ENCODE measurements at places on chromosomes 7 and 10. TPM values are rescaled to one million over a fixed set of nuclear protein-coding genes. Genes with fewer than 3 reads are reported as not detected.

DNA sequence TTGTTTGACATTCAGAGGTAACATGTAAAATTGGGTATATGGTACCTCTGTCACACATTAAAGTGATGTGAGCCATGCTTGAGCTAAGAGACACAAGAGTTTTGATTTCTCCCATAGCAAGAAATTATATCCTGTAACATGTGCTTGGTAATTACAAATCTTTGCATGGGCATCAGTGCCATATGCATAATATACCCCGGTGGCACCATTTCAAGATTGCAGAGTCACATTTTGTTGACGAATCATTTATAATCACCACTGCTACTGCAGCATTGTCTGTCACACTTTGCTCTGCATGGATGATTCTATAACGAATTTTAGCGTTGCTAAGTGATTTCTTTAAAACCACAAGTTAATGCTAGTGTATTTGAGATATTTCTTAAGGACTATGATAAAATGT, 443.7 kb upstream of the LRRN3 start:
- no peak for DNase-seq

- no peak for DNase-seq
These were observed 10.8 kb upstream of the SLC25A28 start for GRCh38 chr10:99630991-99631390.

DNA sequence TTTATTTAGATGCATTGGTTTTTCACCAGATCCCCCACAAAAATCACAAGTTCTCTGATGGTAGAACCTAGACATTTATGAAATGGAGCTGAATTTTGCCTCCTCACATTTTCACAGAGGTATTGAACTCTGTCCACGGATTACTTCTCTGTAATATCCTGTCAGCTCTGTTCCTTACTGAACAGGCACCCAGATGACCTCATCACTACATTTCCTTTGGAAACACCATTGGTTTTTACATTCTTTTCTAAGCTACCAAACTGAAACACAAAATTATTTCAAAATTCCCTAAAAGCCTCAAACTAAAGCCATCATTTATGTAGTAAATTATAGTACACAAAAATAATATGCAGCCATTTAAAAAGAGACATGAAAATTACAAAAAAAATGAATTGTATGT, 98.3 kb upstream of the KCNIP2 start:
- DNase-seq = no peak

- no peak for DNase-seq
These were observed 259.4 kb downstream of the TEX36 start for GRCh38 chr10:125423569-125423968.

- no peak for DNase-seq
These were observed 57.8 kb upstream of the WIPF3 start for GRCh38 chr7:29748286-29749099.

- no peak for DNase-seq
These were observed 62.1 kb upstream of the STEAP1B start for GRCh38 chr7:22561895-22562593.

DNA sequence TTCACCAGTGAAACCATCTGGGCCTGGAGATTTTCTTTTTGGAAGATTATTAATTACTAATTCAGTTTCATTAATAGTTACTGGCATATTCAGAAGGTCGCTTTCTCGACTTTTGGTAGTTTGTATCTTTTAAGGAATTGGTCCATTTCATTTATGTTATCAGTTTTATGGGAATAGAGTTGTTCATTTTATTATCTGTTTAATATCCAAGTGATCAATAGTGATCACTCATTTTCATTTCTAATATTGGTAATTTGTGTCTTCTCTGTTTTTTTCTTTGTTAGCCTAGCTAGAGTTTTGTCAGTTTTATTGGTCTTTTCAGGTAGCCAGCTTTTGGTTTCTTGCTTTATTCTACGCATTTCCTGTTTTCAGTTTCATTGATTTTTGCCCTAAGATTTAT, 31.0 kb downstream of the MKLN1 start:
- no peak for DNase-seq

DNA sequence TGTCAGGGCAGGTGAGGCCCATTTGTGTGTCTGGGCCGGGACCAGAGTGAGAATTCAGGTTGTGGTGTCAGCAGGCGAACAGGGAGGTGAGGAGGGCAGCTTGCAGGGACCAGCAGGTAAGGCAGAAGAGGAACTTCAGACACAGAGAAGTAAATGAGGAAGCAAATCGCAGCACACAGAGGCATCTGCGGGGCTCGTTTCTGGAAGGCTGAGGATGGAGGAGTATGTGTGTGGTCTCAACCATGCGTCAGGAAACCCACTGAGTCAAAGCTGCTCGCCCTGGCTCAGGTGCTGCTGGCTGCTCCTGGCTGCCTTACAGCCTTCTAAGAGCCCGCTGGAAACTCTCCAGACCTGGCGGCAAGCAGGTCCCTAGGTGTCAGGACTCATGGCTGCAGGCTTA, 26.9 kb upstream of the PITRM1 start:
- no peak for DNase-seq

- DNase-seq = no peak
These were observed 96.9 kb upstream of the CCDC71L start for GRCh38 chr7:106757846-106758245.

- no peak for DNase-seq
These were observed 216.0 kb downstream of the KLF6 start for GRCh38 chr10:3568983-3569382.

GRCh38 chr7:128708235-128708634, 30.9 kb upstream of the CALU start:
- DNase-seq = no peak

GRCh38 chr7:156919132-156919713, 26.2 kb upstream of the LMBR1 start:
- no peak for DNase-seq

- DNase-seq = no peak
These were observed 102.8 kb upstream of the ZNF438 start for GRCh38 chr10:31134311-31134952.

GRCh38 chr10:24642921-24643678, 80.6 kb downstream of the ARHGAP21 start:
- DNase-seq = peak; percentile 59

GRCh38 chr7:19381321-19381720, 236.1 kb upstream of the FERD3L start:
- no peak for DNase-seq

- no peak for DNase-seq
These were observed 25.9 kb upstream of the PANK1 start for GRCh38 chr10:89670926-89671325.

DNA sequence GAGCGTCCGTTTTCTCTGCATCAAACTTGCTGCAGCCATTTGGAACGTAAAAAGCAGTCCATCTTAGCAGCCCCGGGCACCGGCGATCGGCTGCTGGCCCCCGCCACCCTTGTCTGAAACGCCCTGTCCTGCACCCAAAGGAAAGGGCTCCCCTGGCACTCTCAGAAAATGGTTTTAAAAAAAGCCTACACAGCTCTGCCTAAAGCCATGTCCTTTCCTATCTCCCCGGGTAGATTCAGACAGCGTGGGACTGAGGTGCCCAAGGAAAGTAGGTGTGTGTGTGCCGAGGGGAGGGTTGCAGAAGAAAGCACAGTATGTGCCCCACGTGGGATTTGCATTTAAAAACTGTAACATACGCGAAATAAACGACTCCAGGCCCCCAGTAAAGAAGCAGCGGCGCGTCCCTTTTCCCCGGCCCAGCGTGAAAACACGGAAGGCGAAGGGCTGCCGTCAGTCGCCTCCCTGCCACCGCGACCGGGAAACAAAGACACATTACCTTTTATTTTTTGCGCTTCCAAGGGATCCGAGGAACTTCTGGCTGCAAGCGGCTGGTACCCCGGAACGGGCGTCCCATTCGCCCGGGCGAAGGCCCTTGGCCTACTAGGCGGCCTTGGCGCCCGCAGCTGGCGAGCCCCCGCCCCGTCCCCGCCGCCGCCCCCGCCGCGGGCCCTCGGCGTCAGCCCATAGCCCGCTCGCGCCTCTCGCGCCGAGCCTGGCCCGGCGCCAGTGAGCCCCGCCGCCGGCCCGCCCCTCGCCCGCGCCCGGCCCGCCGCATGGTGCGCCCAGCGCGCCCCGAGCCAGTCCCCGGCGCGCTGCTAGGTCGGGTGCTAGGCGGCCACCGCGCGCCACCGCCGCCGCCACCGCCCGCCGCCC, 304.6 kb downstream of the PRPF18 start:
- no peak for DNase-seq

DNA sequence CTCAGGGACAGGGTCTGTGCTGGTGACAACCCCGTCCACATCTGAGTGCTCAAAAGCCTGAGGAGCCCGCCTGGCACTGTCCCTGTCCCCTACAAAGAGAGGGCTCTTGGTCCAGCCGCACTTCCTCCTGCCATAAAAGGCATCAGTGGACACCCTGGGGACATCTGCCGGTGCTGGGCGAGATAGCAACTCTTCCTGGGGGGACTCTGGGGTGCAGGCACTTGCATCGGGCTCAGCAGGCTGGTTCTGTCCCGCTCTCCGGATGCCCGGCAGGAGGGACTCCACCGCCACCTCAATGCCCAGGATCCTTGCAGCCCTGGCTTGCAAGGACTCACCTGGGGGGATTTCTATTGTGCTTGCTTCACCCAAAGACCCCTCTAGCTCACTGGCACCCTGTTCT, 32.8 kb downstream of the JCAD start:
- DNase-seq = no peak

DNA sequence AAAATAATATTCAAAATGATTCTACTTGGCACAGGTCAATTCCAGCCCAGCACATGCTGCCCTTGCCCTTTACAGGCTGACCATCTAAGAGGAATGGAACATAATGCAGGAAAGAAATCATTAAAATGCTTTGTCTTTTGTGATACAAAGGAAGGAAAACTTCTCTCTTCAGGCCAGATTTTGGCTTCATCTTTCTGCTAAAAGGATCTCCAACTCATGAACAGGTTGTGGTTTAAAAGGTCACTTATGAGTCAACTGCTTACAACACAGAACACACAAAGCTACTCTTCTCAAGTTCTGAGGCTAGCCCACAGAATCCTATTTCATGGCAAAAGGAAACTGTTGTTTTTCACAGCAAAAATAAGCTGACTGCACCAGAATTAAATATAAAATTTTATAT, 197.1 kb downstream of the DOCK4 start:
- no peak for DNase-seq

- DNase-seq = no peak
These were observed 21.8 kb upstream of the INPP5F start for GRCh38 chr10:119703903-119704508.

- DNase-seq = no peak
These were observed 129.6 kb upstream of the SEMA3A start for GRCh38 chr7:84324136-84324630.

DNA sequence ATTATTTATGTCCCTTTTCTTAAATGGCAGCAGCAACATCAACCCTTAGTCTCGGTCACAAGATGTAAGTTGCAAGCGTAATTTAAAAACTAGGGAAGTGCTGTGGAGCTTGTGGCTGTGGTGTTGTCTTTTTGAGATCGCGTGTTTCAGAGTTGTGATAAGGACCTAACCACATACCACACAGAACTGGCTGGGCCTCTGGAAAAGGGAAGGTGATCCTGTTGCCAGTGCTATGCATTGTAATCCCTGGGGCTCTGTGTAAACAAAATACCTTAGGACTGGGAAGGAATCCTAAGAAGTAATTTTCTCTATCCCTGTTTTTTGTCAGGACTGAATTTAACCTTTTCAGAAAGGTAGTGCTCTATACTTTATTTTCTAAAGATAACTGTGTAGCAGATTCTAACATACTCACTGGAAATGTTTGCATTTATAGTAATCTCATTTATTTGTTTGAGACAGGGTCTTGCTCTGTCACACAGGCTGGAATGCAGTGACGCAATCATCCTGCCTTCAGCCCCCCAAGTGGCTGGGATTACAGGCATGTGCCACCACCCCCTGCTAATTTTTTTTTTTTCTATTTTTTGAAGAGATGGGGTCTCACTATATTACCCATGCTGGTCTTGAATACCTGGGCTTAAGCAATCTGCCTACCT, 60.4 kb downstream of the INPP5F start:
- no peak for DNase-seq

DNA sequence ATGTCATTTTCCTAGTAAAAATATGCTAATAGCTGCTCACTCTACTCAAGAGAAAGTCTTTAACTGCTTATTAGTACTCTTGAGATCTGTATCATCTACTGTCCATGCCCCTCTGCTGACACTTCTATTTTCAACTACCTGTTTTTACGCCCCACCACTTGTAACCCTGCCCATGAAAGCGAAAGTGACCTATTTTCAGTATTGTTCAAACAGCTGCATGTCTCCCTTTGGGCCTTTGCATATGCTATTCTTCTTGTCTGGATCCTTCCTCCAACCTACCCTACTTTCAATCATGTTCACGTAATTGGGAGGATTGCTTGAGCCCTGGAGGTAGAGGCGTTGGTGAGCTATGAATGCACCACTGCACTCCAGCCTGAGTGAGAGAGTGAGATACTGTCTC, 1481.3 kb downstream of the GATA3 start:
- no peak for DNase-seq

DNA sequence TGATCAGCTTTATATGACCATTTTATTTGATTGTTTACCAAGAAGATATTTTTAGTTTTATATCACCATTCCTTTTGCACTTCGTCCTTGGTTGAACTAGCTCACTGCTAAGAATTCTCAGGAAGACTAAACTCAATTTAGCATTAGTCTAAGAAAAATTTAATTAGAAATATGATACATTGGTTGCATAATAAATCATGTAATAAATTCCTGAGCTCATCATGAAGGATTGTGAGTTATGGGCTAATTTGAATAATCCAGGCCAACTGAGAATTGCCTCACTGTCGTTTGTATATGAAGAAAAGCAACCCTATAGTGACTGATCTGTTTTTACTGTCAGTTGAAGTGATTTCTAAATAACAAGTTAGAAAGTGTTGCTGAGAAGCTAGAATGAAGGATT, 725.5 kb downstream of the DNAJB9 start:
- DNase-seq = no peak

- no peak for DNase-seq
These were observed 739 bp downstream of the CASP7 start for GRCh38 chr10:113680190-113681111.

DNA sequence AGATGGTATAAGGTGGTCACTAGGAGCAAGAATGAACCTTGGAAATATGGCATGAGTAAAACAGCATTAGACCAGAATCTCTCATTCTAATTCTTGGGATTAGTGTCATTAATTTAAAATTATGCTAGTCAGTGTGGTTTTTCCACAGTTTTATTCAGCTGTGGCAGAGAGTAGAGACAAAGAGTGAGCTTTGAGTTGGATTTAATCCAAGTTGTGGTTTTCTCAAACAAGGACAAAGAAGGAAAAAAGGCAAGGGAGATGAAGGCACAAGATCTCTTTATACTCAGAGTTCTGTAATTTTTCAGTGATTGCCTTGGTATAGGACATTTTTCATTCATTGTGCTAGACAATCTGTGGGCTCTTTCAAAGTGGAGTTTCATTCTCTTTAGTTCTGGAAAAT, 28.2 kb upstream of the AKAP9 start:
- DNase-seq = no peak

The LEP gene
- not detected for total RNA-seq

The NACAD gene
- 1.9 TPM for total RNA-seq

The PCGF5 gene
- 51.2 TPM for total RNA-seq

The SPDYE11 gene
- not detected for total RNA-seq

The SH2B2 gene
- 1.8 TPM for total RNA-seq

The PSMC2 gene
- 126 TPM for total RNA-seq

The PNLIPRP2 gene
- total RNA-seq = not detected

The C10orf67 gene
- not detected for total RNA-seq

The MALRD1 gene
- 13.8 TPM for total RNA-seq

The UBTD1 gene
- total RNA-seq = 3.5 TPM

The ATP5MK gene
- total RNA-seq = 231 TPM

The MEOX2 gene
- 43.1 TPM for total RNA-seq

The DNAH11 gene
- total RNA-seq = 0.32 TPM

The PDLIM1 gene
- total RNA-seq = 24.4 TPM

The PNLIP gene
- total RNA-seq = not detected

The OPN1SW gene
- total RNA-seq = not detected

The IFRD1 gene
- total RNA-seq = 49.0 TPM
